Hepatic stellate cell (primary cell): ENCODE measurements at places on chromosomes 7 and 10.

- DNase-seq, result no peak
These were observed 74.0 kb downstream of the CARD11 start for GRCh38 chr7:2969398-2970306.

DNA sequence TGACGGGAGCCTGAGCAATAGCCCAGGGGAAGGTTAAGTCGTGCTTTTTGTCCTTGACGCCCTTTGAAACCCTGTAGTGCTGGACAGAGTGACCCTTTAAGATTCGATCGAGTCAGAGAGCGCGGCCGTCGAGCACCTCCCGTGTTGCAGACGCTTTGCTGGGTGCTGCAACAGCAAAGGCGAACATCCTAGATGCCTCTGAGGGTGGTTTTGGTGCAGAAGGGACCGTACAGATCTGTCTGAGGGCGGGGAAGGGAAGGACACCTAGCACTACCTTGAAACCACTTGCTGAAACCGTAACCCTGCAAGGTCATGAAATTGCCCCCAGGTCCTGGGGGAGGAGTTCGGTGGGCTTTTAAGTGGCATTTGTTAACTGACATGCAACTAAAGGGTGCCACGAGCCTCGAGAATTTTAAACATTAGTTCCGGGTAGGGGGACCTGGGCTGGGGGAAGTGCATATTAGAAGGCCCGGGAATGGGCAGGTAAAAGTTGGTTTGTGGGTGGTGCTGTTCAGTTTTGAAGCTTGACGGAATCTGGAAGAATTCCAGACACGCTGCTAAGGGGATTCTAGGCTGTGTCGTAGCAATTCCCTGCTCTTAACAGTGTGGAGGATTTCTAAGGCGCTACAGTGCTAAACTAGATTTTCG is 786 bp downstream of the ATP5F1C start:
- DNase-seq, result peak; percentile 25

GRCh38 chr7:142657376-142657775 is 91.9 kb upstream of the PRSS1 start:
- no peak for DNase-seq

DNA sequence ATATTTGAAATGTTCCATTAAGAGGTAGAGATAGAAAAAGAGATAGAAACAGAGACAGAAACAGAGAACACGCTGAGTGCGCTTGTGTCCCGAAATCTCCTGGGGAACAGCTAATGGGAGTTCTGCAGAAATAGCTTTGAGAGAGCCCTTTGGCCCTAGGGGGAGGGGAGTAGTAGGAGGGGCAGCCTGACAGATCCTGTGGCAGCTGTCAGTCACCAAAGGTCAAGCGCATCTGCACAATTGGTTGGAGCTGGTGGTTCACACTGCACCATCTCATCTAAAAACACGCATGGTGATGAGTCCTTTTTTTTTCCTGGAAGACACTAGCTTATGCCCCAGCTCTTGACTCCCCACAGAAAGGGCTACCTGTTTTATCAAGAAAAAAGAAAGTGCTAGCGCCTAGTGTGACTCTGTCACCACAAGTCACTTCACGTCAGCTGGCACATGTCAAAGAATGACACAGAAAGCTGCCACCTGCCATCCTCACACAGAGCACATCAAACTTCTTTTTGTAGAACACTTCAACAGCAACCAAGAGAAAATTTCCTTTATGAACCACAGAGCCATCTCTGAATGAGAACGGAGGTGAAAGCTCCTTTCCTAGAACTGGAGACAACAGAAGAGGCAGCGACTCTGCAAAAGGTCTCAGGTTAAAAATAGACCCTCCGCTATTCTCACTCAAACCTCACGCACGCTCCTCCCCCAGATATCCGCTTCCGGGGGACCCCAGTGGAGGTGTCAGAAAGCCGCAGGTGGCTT is 125.7 kb downstream of the GFRA1 start:
- DNase-seq, result no peak

DNA sequence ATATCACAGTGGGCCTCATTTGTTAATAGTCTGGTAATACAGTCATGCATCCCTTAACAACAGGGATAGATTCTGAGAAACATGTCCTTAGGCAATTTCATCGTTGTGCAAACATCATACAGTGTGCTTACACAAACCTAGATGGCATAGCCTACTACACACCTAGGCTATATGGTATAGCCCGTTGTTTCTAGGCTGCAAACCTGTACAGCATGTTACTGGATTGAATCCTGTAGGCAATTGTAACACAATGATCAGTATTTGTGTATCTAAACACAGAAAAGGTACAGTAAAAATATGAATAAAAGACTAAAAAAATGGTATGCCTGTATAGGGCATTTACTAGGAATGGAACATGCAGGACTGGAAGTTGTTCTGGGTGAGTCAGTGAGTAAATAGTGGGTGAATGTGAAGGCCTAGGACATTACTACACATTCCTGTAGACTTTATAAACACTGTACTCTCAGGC is 12.0 kb upstream of the RHOBTB1 start:
- no peak for DNase-seq

GRCh38 chr7:116601426-116601825 is 70.6 kb upstream of the MET start:
- DNase-seq, result no peak

GRCh38 chr7:69857014-69857413 is 258.7 kb downstream of the AUTS2 start:
- DNase-seq, result no peak

GRCh38 chr7:424961-425793 is 94.5 kb downstream of the PDGFA start:
- peak; percentile 68 for DNase-seq

- DNase-seq, result no peak
These were observed 290.9 kb downstream of the CAMK1D start for GRCh38 chr10:12639996-12640944.

DNA sequence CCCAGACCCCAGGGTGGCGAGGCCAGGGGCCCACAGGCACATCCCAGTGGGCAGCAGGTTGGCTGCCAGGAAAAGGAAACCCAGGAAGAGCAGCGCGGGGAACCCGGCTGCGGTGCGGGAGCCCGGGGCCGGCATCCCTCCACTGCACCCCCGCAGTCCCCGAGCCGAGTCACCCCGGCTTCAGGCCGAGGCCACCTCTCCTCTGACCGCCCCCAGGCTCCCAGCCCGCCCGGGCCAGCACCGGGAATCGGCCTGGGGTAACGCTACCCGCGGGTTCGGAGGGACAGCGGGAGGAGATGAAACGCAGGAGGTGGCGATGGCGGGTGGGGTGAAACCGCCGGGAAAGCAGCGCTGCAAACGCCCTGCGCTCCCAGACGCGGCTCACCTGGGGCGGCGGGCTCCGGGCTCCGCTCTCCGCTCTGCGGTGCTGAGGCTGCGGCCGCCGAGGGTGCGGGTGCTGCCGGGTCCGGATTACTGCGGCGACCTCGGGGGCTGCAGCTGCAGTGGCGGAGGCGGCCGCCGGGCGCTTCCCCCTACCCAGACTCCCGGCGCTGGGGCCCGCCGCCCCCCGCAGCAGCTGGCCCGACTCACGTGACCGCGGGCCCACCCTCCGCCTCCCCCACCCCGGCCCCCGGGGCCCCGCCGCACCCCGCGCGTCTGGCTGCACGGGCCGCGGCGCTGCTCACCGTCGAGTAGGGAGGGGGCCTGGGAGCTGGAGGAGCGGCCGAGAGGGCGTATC is at the start of gene SCRN1:
TSS of gene SCRN1 (minus strand) at position 545 of the 739 bp plus-strand sequence. CDS start 20,734 bp downstream, outside the sequence.
- peak; percentile 64 for DNase-seq

GRCh38 chr10:7320072-7320471 is 90.8 kb downstream of the SFMBT2 start:
- no peak for DNase-seq

GRCh38 chr7:85033263-85033662 is 153.6 kb downstream of the SEMA3D start:
- no peak for DNase-seq

- DNase-seq, result no peak
These were observed 8.1 kb downstream of the TRIM8 start for GRCh38 chr10:102652170-102652916.

DNA sequence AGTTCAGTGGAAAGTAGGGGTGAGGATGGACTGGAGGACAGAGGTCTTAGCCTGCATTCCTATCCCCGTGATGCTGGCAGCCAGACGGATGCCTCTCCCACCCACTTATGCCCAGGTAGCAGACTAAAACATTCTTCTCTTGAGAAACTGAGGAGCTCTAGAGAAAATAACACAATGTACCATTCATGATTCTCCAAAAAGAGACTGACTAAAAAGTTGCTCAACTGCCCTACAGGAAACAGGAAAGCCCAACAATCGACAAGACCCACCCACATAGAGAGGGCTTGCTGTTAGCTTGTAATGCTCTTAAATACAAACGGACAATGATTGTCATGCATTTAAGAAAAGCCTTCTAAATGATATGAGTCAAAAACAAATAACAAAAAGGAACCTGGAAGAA is 33.2 kb upstream of the PDE1C start:
- no peak for DNase-seq

DNA sequence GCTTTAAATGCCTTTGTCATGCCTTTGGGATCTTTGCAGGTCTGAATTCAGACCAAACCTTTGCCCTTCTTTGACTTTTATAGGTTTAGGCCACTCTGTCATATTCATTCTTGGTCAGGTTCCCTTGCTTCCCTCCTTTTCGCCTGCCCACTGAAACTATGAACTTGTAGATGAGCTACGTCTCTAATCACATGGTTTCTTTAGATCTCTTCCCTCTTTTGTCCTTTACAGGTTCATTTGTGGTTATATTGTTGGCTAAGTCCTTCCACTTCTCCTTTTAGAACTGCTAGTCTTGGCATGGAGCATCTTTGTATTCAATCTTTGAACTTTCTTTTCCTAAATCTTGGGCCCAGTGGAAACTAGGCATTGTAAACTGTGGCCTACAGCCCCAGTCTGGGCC is 104.0 kb upstream of the ZEB1 start:
- no peak for DNase-seq
